Stimulated activated naive B cell treated with anti-CD40 and anti-IgM and Interleukin-4, amounts not matched to agents 10 μg/mL and 1 μg/mL and 100 μg/mL, for 72 hours (primary cell): ENCODE measurements at places on chromosomes 12 and 14.

DNA sequence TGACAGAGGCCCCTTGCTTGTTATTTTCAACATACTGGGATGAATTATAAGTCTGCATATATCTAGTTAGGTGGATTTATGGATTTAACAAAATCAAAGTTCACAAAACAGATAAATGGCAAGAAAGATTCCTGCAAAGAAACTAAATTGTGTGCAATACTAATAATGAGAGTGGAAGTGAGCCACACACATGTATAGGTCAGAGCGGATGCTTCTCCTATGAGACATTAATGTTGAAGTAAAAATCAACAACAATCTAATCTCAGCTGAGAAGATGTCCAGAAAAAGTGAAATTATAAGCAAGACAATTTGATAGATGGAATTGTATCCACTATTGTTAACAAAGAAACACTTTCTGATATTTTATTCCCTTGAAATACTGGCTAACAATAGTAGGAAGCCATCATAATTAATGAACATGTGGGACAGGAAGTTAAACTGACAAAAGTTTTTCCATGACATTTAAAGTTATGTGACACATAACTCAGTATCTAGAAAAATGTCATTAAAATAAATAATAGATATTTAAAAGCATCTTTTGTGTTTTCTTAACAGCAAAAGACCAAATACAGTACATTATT, 39.7 kb downstream of the RAD51B start:
- no peak for DNase-seq

- DNase-seq = no peak
Measured at GRCh38 chr12:10122689-10123088, 7.3 kb downstream of the CLEC7A start.

DNA sequence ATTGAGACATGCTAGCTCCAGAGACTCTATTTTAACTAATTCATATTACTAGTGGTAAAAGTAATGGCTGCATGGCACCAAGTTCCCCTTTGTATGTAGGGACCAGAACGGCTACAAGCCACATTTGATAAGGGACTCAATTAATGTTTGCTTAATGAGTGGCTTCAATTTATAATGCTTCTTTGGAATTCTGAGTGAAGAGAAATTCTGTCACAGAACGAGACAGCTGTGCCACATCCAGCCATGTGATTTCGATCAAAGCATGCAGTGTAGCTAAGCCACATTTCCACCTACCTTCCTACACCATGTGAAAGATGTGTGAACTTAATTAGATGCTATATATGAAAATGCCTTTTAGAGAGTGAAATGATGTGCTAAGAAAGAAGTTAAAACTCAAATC, 217.4 kb downstream of the ACSS3 start:
- DNase-seq = no peak

DNA sequence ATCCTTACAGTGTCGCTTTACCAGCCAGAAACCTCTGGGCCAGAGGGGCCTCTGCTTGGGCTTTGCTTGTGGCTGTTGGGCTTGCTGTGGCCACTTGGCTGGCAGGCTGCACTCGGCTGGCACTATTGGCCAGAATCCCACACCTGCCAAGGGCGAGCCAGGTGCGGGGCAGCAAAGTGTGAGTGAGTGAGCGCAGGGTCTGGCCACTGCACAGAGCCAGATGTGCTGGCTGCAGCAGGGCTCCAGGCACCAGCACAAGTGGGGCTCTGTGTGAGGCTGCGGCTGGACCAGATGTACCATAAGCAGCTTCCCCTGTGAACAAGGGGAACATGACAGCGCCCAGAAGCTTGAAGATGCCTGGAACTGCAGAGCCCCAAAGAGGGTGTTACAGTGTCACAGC, 33.5 kb upstream of the ARID2 start:
- DNase-seq = no peak

DNA sequence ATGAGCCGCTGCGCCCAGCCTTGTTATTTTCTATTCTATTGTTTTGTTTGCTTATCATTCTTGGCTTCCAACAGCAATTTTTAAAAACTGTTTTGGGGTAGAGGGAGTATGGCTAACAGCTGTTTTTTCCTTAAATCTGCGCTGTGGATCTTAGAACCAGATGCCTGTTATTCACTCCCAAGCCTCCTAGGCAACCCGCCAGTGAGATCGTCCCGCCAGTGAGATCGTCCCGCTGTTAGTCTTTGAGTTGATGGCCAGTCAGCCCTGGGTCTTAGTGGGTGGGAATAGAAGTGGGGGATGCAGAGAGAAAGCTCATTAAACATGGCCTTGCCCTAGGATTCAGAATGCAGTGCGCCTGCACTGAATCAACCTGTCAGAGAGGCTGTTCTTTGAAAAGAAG, 67.3 kb upstream of the BICD1 start:
- no peak for DNase-seq

DNA sequence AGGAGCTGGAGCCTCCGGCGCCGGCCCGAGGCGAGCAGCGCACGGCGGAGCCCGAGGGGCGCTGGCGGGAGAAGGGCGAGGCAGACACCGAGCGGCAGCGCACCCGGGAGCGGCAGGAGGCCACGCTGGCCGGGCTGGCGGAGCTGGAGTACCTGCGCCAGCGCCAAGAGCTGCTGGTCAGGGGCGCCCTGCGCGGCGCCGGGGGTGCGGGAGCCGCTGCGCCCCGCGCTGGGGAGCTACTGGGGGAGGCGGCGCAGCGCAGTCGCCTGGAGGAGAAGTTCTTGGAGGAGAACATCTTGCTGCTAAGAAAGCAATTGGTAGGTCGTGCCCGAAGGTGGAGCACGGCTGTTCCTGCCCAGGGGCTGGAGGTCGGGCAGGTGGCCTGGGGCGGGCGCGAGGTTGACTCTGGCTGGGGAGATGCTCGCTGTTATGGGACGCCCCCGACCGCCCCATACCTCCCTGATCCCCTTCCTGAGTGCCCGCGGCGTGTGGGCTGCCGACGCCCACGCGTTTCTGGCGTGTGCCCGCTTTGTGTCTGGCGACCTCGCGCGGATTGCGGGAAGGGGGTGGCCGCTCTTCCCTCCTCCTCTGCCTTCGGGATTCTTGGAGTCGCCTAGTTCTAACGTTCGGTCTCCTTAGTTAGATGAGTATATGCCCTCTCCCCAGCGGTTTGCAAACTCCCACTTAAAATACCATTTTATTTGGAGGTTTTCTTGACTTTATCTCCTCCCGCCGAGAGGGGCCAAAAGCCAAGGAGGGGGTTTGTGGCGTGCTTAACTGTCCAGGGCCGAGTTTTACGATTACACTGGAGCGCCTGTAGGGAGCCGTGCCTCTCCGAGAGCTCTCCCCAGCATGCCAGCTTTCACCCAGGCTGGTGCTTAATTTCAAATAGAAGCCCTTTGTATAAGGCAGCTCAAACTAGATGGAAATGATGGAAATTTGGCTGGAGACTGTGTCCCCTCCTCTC, 752 bp downstream of the DACT1 start:
- DNase-seq = peak; percentile 23

GRCh38 chr12:69196302-69197288, 42.8 kb upstream of the CPSF6 start:
- no peak for DNase-seq

DNA sequence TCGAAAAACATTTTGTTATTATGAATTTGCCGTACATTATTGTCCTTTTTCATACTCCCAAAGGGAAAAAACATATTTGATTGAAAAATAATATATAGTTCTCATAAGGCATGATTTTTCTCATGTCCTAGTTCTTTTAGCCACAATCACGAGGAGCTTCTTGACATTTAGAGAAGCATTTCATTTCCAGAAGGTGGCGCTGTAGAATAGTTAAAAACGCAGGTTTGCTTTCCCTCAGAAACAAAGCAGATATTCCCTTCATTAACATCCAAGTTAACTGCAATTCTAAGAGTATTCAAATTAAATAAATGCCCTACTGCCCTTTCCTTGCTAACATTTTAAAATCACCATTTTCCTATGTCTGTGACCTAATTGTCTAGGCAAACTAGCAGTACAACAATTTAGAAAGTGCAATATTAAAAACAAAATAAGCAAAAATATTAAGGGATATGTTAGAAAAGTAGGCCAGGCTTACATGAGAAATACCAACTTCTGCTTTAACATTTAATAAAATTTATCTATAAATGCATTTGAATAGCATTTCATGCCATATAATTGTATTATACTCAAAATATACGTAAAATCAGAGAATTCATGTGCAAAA, 10.9 kb upstream of the PIK3C2G start:
- no peak for DNase-seq

DNA sequence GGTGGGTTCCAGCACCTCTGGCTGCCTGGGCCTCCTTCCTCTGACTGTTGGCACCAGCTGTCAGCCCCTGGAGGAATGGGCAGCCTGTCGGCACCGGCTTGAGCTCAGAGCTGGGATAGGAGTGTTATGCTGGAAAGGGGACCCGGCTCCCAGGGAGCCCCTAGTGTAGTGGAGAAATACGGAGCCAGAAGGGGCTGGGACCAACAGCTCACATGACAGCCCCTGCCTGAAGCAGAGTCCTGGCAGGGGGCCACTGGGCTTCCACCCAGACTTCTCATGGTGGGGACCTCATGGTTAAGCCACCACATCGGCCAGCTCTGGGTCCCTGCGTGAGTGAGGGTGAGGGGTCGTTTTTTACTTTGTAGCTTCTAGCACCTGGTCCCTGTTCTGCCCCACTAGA, 174.5 kb downstream of the TSPAN9 start:
- DNase-seq = no peak

DNA sequence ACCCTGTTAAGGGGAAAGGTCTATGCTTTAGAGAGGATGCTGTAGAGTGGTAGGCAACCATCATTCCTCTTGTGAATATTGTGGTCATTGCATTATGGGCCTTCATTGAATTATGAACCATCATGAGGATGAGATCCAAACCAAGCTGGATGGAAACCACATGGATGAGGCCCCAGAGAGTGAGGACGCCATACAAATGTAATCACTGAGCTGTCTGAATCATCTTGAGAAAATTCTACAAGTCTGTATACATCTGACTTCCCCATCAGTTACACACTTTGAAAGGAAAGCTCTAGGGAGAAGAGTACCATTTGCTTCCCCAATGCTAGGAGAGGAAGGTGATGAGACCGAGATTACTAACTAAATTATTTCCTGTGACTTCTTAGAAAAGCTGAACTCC, 172.9 kb downstream of the CACNA1C start:
- no peak for DNase-seq

- DNase-seq = no peak
Measured at GRCh38 chr14:38883127-38883526, 219.9 kb downstream of the SEC23A start.

DNA sequence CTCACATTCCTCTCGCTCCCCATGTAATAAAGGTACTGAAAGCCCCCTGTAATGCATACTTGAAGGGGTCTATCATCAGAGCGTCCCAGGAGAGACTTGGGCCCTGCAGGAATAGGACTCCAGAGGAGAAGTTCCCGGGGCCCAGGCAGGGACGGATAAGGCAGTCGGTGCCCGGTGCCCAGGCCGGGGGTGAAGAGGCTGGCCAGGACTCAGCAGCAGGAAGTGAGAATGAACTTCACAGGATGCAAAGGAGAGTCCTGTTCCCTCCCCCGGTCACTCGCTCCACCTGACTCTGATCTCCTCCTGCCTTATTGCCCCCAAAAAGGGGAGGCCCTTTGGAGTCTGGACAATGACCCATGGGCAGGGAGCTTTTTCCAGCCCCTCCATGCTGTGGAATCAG, 40.2 kb downstream of the LRRC74A start:
- no peak for DNase-seq

DNA sequence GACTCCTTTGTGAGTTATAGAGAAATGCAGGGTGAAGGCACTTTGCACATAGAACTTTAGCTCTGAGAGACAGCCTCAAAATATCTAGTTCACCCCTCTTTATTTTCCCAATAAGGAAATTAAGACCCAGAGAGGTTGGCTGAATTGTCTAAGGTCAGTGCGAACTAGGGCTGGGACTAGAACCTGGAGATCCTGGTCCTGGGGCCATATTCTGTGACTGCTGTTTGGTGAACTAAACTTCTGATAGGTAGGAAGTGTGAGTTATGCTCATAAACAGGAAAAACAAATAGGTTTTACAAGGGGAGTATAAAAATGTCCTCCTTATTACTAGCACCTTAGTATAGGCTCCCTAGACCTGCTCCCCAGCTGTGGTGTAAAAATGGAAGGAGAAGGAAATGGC, 53.9 kb downstream of the DAD1 start:
- DNase-seq = no peak

GRCh38 chr12:87836190-87836589, 193.0 kb downstream of the C12orf50 start:
- no peak for DNase-seq
